Astrocyte (in vitro differentiated cells and primary cell): ENCODE measurements at places on chromosomes 3 and 15. TPM values are rescaled to one million over a fixed set of nuclear protein-coding genes. Genes with fewer than 3 reads are reported as not detected.

The NDUFB5 gene
- total RNA-seq, result 73.7 and 86.4 TPM in 2 replicates

The TMEM207 gene
- total RNA-seq, result not detected in 2 replicates

The ACKR2 gene
- 1.7 and 2.1 TPM in 2 replicates for total RNA-seq

The ROPN1B gene
- total RNA-seq, result not detected in 2 replicates

DNA sequence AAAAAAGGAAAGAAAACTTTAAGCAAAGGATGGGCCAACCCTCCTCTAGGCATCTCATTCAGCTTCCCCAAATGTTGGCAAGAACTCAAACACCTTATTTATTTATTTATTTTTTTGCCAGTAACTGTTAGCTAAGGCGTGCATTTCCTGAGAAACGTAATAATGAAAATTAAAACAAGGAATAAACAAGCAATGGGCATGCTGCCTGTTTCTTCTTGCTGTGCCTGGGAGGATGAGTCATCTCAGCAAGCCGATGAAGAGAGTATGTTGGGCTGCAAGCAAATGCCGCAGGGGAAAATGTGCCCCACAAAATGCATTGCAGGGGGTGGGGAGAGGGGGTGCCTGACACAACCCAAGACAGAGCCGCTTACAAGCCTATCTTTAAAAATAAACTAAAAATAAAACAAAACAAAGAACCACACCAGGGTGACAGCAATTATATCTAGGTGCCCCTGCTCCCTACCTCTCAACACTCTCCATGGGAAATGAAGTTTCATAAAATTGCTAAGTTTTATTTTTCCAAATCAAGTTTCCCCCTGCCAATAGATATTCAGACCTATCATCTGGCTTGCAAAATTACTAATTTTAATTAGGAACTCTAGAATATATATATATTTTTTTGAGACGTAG lies 40.3 kb downstream of the EIF4E3 start:
- peak; percentile 74 for DNase-seq

DNA sequence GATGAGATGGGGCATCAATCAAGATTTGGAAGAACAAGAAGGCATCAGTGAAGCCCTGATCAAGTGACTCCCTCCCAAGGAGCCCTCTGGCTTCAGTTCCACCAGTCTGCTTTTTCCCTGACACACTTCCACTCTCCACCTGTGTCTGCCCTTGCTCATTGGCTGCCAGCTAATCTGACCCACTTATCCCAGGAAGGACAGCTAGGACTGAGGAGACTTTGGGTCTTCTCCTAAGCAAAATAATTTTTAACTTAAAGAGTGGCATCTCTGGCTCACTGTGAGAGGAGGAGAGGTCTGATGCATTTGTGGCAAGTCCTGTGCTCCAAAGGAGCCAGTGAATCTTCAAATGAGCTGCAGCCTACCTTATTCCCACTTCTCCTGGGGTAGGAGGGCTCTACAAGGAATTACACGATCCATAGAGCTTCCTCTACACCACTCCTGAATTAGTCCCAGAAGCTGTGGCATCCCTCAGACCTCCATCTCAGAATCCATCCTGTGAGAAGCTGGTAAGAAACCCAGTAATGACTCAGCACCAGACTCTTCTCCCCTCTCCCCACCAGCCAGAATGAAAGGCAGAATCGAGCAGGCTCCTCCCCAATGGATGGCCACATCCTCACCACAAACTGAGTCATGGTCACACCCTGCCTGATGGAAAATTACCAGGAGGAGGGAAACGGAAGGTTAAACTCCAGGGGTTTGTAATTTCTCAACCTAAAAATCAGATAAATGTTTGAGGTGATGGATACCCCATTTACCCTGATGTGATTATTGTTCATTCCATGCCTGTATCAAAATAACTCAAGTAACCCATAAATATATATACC lies 6.3 kb upstream of the PKM start:
- DNase-seq, result peak; percentile 97

- peak; percentile 93 for DNase-seq
These were observed at the start of gene WWTR1 for GRCh38 chr3:149657926-149658743. Gene WWTR1, minus strand, starts transcription at chr3:149658025. Its CDS starts 719 bp downstream, at chr3:149657306.

DNA sequence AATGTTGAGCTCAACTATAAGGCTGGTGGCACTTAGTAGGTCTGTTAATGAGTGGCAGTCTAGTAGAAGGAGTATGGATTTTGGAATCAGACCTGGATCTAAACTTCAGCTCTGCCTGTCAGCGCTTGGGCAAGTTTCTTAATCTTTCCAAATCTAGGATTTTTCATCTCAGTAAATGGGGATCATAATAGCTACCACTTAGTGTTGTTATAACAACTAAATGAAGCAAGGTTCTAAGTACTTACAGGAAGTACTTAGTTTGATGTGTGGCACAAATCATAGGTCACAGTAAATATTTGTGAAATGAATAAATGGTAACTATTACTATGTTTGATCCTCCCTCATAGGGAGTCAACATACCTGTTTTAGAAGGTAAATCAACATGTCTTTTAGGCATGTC lies 31.4 kb downstream of the SLC49A4 start:
- no peak for DNase-seq

GRCh38 chr3:38989917-38990510 lies 61.7 kb downstream of the SCN11A start:
- DNase-seq, result no peak
